ENCODE measurements at places on chromosomes 4 and X.

DNA sequence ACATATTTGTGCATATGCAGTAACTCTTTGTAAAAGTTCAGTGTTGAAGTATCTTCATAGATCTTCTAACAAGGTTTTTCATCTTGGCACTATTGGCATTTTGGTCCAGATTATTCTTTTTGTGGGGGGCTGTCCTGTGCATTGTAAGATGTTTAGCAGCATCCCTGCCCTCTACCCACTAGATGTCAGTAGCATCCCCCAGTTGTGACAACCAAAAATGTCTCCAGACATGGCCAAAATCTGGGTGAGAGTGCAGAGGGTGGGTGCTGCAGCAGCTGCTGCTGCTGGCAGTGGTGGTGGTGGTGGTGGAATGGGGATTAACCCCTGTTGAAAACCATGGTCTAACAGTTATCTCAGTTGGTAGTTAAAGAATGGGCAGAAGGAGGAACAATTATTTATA lies 370.0 kb downstream of the GPAT3 start:
- DNase-seq: no peak

DNA sequence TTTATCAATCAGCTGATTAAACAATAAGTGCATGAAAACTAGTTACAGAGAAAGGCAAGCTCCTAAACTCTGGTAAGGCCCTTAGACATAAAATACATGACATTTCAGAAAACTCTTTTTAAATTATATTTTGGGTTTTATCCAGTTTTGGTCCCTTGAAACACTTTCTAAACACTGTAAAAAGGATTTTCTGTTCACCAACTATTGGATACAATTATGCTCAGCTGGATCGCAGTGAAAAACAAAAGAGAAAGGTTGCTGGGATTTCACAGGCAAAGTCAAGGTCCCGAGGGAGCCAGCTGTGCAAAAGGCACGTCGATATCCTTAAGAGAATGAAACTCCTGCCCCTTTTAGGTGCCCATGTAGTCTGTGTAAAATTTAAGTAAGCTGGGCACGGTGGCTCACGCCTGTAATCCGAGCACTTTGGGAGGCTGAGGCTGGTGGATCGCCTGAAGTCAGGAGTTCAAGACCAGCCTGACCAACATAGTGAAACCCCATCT lies 1018.4 kb upstream of the INTU start:
- DNase-seq: no peak

- no peak for DNase-seq
These were observed 101.4 kb downstream of the ADAMTS3 start for GRCh38 chr4:72467633-72468032.

GRCh38 chr4:127212701-127213100 lies 420.1 kb upstream of the INTU start:
- DNase-seq: no peak

GRCh38 chr4:7569810-7570783 lies 135.4 kb upstream of the PSAPL1 start:
- no peak for DNase-seq

DNA sequence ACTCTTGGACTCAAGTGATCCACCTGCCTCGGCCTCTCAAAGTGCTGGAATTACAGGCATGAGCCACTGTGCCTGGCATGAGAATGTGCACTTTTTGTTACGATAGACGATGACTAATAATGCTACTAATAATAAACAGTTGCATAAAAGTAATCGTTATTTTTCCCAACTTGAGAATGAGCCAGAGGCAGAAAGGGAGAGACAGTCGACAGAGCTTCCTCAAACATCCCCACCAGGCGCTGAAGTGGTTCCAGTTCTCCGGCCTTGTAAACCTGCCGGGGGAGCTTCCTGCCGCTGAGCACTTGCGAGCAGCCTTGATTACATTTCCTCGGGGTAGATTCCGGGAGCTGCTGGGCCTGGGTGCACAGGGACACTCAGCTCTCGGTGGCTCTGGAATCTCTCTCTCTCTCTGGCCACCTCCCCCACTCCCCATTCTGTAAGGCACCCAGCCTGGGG lies 8.9 kb upstream of the HTRA3 start:
- DNase-seq: no peak

- DNase-seq: no peak
These were observed 189.8 kb downstream of the PPP3CA start for GRCh38 chr4:101157415-101158133.

DNA sequence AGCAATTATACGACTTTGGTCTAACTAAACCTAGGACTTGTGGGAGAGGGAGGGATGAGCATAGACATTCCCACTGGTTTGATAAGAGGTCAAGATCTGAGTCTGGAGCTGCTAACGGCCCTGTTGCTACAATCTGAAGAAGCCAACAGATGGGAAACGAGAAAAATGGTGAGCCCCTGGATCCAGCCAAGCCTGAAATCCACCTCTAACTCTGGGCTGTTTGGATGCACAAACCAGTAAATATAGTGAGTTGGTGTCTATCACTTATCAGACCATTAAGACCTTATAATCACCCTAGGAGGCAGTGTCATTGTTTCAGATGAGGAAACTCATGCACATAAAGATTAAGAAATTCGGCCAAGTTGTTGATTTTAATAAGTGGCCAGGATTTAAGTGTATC lies 50.5 kb downstream of the ADGRA3 start:
- DNase-seq: no peak

Measured in stimulated activated CD4-positive, alpha-beta T cell treated with anti-CD3 and anti-CD28 coated beads, Interleukin-12 subunit alpha, Interleukin-12 subunit beta, amount 100 ng/mL, for 48 hours (primary cell).